NCI-H2029 (cell line): ENCODE measurements at places on chromosomes 4 and X.

- DNase-seq, result no peak
These were observed 25.4 kb upstream of the ACSL1 start for GRCh38 chr4:184851200-184851541.

DNA sequence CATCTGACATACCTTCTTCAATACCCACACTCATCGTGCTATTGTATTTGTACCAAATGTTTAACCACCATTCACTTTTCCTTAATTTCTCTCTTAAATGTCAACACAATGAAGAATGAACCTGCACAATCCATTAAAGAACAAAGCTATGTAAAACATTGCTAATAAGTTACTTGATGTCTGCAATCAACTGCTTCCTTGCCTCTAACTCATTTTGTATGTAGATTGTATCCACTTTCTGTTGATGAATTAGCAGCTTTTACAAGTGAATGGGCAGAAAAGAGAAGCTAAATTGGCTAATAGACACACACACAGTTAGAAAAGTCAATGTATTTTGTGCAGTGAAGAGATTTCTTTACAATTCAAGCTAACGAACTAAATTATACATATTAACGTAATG lies 212.5 kb upstream of the NDST3 start:
- DNase-seq, result no peak

GRCh38 chr4:7195546-7196287 lies 3.4 kb downstream of the SORCS2 start:
- no peak for DNase-seq

DNA sequence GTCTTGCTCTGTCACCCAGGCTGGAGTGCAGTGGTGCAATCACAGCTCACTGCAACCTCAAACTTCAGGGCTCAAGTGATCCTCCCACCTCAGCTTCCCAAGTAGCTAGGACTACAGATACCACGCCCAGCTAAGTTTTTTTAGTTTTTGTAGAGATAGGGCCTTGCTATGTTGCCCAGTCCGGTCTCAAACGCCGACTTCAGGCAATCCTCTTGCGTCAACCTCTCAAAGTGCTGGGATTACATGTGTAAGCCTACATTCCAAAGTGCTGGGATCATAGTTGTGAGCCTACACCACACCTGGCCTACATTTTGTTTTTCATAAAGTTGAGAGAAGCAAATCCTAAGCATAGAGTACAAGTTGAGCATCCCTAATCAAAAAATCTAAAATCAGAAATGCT lies 42.2 kb downstream of the SMARCA5 start:
- no peak for DNase-seq

DNA sequence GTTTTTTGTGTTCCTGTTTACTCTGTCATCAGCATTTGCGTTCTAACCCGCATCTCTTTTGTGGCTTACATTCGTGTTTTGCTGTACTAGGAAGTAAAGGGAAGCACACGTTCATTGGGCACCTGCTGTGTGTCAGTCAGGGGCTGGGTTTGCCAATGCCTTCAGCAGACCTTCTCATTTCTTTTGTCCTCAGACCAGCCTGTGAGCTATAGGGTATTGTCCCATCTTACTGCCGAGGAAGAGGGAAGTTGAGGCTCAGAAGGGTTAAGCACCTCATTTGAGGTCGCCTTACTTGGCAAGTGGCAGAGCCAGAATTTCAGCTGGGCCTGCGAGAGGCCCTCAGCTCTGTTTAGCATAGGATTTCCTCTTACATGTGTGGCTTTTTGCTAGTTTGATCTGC lies 8.7 kb downstream of the TBC1D14 start:
- DNase-seq, result peak; percentile 41

DNA sequence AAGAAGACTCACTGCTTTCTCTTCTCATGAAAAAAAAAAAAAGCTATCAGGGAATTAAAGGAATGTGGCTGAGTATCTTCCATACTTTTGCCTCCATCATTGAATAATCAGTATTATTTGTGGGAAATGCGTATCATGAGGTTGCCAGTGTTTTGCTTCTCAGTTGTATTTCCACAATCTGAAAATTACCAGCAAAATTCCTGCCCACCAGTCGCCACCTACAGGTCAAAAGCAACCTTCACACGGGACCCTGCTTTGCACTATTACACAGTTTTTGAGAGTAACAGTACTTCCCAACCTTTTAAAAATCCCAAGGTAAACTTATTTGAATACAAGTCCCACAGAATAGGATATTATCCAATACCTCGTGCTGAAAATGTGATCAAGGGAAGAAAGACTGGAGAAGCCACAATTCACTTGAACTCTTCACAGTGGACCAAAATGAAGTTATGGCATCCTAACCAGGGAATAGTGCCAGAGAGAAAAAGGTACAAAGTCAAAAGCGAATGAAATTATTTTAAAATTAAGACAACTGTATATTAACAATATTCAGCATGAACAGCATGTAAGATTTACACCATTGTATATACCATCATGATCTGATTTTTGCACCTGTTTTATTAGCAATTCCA lies 30.4 kb downstream of the PGRMC1 start:
- no peak for DNase-seq

DNA sequence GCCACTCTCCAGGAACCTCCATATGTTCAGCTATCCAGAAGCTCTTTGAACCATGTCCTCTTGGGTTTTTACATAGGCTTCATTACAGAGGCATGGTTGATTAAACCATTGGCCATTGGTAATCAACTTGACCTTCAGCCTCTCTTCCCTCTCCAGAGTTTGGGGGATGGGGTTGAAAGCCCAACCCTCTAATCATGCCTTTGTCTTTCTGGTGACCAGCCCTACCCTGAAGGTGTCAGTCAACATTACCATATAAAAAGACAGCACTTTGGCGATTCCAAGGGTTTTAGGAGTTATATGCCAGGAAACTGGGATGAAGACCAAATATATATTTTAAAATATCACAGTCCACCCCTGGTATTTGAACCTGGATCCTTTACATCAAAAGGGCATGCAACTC lies 222.5 kb downstream of the CHIC1 start:
- no peak for DNase-seq

- no peak for DNase-seq
These were observed 10.2 kb upstream of the KIAA0232 start for GRCh38 chr4:6772223-6772928.

GRCh38 chrX:9280831-9281230 lies 184.0 kb upstream of the TBL1X start:
- DNase-seq, result no peak

GRCh38 chrX:20224814-20225487 lies 41.8 kb downstream of the RPS6KA3 start:
- no peak for DNase-seq

DNA sequence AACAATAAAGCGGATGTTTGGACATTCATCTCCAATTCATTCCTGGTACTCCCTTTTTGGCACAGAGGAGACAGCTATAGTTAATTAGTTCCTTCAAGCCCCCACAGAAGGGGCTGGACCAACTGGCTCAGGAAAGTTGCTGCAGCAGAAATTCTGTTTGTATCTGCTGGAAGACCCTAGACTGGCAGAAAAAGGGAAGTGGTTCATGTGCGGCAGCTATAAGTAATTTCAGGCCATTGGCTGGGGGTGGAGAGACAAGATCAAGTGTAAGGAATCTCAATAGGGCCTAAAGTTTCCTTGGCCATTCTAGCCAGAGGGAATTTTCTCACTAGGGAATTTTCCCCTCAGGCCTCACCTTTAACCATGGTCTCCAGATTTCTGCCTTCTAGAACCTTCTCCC lies 89.9 kb upstream of the DHX15 start:
- DNase-seq, result no peak

GRCh38 chr4:115852767-115853091 lies 739.3 kb upstream of the NDST4 start:
- no peak for DNase-seq
